ENCODE measurements at places on chromosomes 16 and 17.

GRCh38 chr17:4584917-4585637 lies 748 bp downstream of the SMTNL2 start:
- no peak for DNase-seq

DNA sequence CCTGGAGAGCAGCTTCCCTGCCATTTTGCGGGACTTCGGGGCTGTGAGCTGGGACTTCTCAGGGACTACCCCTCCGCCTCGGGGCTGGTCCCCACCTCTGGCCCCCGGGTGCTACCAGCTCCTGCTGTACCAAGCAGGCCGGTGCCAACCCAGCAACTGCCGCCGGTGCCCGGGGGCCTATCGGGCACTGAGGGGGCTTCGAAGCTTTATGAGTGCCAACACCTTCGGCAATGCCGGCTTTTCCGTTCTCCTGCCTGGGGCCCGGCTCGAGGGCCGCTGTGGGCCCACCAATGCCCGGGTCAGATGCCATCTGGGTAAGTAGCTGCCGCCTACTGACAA lies 1.3 kb downstream of the ASPHD1 start:
- no peak for DNase-seq

GRCh38 chr17:9918804-9919352 lies 13.8 kb upstream of the RCVRN start:
- no peak for DNase-seq

DNA sequence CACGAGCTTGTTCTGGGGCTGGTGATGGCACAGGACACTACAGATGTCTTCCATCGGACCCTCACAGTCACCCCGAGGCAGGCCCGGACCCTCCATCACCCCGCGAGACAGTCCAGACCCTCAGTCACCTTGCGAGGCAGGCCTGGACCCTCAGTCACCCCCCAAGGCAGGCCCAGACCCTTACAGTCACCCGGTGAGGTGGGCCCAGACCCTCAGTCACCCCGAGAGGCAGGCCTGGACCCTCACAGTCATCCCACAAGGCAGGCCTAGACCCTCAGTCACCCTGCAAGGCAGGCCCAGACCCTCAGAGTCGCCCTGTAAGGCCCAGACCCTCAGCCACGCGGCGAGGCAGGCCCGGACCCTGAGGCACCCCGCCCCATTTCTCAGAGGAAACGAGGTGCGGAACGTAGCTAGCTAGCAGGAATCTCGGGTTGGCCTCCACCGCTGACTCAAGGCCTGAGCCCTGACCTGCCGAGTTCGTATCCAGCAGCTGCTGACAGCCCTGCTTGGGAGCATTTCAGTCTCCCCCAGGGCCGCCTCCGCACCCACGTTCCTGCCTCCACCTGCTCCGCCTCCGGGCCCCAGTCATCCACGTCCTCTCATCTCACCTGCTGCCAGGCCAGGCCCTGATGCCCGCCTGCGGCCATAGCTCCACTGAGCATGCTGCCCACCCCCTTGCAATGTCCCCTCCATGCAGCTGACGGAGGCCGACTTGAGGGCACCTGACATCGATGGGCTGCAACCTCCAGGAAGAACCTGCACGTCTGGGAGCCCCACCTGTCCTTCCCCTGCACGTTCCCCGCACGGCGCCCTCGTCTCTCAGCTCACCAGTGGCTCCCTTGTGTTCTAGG lies 28.7 kb downstream of the RPH3AL start:
- no peak for DNase-seq

GRCh38 chr17:64947152-64947551 lies 27.9 kb upstream of the LRRC37A3 start:
- DNase-seq: no peak

DNA sequence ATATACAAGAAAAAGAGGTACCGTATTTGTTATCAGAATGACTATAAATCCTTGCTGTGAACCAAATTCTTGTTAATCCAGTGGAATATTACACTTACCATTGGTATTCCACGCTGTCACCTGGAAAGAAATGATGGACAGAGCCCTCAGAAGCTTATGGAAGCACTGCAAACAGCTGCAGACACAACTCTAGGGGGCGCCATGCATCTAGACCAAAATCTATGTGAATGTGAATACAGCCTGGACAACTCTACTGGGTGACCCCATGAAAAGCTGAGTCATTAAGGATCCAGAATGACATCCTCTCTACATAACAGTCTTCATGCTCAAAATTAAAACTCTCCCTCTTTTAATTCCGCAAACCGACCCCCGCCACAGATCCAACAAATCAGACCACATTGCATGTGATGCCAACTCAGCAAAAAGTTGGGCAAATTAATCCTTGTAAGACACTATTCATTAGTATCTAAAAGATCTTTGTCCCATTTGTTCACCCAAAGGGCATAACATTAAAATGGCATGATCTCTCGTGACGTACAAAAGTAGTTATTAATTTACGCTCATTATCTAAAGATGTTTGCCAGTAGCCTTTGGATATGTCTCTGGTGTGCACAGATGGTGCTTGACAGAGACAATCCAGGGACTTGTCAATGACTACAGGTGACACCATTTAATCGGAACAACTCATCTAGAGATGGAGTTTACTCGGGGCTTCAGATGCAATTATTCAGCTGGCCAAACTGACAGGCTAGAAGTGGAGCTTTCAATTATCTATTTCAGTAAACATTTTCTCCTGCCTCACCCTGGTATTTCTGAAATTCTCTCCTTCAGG lies 552.7 kb upstream of the PSMD7 start:
- no peak for DNase-seq

DNA sequence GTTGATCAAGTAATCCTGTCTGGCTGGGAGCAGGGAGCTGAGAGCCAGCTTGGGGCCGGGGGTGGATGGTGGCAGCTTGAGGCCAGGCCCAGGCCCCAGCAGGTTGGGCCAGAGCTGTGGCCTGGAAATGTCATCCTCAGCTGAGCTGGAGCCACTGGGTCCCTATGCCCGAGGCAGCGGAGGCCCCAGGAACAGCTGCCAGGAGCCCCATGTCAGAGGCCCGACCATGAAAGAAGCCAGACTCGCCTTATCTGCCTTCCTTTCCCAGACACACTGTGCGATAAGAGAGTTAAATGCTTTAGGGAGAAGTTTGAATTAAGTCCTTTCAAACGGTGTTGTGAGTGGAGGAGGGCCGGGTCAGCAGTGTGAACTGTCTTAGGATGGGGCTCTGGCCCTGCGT lies 3.5 kb downstream of the SMTNL2 start:
- no peak for DNase-seq
